ENCODE measurements at places on chromosomes 1 and 21.
A peak's percentile ranks its signal among the peaks of the same experiment; 100 is the strongest.

GRCh38 chr1:118902711-118903191 is 85.4 kb downstream of the TBX15 start:
- DNase-seq, result no peak

DNA sequence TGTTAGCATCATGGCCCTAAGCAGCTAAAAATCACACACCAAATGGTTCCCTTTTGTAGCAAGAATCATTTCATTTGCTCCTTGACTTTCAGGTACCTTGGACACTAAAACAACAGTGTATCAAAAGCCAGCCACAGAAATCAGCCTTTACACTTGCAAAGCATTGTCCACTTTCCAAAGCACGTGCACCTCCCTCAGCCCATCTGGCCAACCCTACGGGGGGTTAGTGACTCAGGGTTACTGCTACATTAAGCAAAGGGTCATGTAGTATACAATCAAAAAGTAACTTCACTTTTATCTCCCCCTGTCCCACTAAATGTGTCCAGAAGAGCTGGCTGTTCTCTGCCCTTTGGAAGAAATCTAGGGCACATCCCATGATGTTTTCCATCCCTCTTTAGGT is 149.7 kb downstream of the HIVEP3 start:
- no peak for DNase-seq

DNA sequence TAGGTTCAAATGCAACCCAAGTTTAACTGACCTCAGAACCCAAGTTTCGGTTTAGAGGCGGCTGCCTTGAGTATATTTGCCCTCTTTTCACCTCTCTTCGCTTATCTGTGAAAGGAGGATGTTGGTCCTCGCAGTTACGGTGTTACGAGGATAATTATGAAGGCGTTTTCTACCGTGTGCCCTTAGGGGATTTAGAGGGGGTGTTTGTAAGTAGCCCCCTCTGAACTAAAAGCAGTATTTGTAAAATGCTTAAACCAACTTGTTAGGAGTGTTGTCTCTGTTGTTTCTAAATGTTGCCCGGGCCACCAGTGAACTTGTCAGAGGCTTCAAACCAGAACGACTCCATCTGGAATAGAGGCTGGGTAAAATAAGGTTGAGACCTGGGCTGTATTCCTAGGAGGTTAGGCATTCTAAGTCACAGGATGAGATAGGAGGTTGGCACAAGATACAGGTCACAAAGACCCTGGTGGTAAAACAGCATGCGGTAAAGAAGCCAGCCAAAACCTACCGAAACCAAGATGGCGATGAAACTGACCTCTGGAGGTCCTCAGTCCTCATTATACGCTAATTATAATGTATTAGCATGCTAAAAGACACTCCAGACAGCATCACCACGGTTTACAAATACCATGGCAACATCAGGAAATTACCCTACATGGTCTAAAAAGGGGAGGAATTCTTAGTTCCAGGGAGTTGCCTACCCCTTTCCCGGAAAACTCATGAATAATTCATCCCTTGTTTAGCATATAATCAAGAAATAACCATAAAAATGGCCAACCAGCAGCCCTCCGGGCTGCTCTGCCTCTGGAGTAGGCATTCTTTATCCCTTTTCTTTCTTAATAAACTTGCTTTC is 1.0 kb upstream of the PSRC1 start:
- DNase-seq, result no peak

DNA sequence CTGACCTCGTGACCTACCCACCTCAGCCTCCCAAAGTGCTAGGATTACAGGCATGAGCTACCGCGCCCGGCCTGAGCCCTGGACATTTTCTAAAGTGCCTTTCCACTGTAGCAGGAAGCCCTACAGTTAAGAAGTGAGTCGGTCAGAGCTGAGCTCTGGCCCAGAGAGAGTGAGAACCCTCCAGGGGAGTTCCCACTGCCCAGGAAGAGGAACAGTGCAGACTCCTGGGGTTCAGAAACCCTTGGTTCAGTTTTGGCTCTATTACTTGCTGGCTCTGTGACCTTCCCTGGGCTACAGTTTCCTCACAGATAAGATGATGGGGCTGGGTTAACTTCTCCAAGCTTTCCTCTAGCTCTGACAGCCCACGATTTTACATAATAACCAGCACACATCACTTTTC is 20.9 kb downstream of the SLC9A1 start:
- DNase-seq, result no peak

- no peak for DNase-seq
Measured at GRCh38 chr1:202227997-202228401, 34.4 kb downstream of the LGR6 start.

- DNase-seq, result peak; percentile 56
Measured at GRCh38 chr1:221612047-221612777, 129.7 kb downstream of the DUSP10 start.

DNA sequence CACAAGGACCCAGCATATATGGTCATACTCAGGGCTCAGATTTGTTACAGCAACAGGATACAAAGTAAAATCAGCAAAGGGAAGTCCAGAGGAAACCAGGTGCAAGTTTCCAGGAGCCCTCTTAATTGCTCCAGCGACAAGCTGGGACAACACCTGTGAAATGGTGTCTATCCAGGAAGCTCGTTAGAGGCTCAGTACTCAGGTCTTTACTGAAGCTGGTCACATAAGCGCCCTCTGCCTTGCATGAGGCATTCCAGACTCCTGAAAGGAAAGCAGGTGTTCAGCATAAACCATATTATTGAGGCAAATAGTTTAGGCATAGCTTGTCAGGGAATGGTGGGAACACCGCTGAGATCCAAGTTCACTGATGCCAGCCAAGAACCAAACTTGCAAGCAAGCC is 231.0 kb downstream of the SLC35F3 start:
- DNase-seq, result peak; percentile 43

DNA sequence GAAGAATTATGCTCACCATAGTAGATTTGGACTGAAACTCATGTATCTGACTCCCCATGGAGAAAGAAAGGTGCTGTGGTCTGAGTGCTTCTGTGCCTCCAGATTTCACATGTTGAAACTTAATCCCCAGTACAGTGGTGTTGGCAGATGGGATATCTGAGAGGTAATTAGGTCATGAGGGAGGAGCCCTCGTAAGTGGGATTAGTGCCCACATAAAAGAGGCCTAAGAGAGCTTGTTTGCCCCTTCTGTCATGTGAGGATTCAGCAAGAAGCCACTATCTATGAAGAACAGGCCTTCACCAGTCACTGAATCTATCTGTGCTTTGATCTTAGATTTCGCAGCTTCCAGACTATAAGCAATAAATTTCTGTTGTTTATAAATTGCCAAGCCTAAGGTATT is 150.1 kb downstream of the PLPP3 start:
- DNase-seq, result no peak

- no peak for DNase-seq
Measured at GRCh38 chr1:230752407-230752806, 5.2 kb downstream of the CAPN9 start.

GRCh38 chr1:22216210-22216883 is 73.5 kb upstream of the WNT4 start:
- no peak for DNase-seq

GRCh38 chr1:3115275-3116149 is 46.5 kb downstream of the PRDM16 start:
- no peak for DNase-seq

DNA sequence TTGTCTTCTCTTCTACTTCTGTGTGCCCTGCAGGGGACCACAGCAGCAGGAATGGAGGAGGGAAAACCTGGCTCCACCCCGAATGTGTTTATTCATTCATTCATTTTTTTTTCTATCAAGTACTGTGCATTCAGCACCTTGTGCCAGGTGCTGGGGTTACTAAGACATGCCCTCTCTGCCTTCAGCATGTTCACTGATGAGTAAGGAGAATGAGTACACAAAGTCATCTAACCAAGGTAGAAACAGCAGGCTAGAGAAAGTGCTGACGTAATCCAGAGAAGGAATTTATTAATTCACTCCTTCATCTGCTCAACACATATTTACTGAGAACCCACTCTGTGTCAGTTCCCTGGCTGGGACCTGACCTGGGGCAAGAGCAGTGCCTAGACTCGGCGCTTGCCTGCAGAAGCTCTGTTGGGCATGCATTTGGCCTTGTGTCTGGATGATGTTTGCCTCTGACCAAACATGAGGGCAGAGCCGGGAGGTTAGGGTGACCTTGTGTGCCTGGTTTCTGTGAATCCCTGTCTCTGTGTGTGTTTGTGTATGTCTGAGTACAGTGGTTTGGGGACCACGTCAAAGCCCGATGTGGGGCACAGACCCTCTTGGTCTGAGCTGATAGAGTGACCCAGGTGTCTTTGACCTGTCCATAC is 3.3 kb upstream of the MYOG start:
- no peak for DNase-seq

DNA sequence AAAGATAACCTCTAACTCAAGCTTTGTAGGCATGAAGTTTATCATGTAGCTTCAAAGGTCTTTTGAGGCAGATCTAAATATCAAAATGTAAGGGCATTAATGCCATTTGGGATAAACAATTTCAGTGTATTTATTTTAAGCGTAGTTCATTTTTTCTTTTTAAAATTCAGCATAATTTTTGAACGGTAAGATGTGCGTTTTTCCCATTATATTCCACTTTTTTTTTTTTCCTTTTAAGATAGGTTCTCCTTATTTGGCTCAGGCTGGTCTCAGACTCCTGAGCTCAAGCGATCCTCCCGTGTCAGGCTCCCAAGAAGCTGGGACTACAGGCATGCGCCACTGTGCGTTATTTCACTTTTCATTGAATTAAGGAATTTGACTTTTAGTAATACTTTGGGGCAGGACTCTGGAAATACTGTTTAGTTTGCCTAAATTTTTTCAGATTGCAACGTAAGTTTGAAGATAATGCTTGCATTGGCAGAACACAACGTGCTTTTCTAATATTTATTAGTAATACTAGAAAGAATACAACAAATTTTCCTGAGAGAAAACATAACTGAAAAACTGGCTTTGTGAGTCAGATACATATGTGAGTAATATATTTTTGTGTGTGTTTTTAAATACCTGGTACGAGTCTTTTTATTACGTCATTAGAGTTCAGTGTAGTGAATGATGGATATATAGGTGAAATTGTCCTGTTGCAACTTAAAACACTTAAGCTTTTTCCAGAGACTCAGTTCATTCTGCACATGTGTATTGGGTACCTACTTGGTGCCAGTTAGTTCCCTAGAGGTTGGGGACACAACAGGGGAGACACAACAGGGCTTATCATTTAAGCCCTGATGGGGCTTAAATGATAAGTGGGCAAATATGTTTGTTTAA is 2.2 kb downstream of the RALGPS2 start:
- DNase-seq, result no peak

DNA sequence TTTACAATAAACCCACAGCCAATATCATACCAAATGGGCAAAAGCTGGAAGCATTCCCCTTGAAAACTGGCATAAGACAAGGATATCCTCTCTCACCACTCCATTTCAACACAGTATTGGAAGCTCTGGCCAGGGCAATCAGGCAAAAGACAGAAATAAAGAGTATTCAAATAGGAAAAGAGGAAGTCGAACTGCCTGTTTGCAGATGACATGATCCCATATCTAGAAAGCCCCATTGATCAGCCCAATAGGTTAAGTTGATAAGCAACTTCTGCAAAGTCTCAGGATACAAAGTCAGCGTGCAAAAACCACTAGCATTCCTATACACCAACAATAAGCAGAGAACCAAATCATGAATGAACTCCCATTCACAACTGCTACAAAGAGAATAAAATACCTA is 235.5 kb downstream of the DPYD start:
- DNase-seq, result no peak

GRCh38 chr1:53449693-53450092 is 9.5 kb upstream of the DMRTB1 start:
- no peak for DNase-seq

- DNase-seq, result no peak
Measured at GRCh38 chr1:53361541-53361961, 33.7 kb upstream of the LRP8 start.

GRCh38 chr1:115912116-115912515 is 64.2 kb upstream of the SLC22A15 start:
- DNase-seq, result no peak

- DNase-seq, result no peak
Measured at GRCh38 chr21:46028573-46029091, 47.1 kb downstream of the COL6A1 start.

DNA sequence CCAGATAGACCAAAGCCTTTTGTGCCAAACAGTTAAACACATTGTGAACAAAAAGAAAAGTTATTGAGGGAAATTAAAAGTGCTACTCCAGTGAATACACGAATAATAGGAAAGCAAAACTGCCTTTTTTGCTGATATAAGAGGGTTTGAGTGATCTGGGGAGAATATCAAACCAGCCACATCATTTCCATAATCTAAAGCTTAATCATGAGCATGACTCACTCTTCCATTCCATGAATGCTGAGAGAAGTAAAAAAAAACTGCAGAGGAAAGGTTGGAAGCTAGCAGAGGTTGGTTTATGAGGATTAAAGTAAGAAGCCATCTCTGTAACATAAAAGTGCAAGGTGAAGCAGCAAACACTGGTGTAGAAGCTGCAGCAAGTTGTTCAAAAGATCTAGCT is 350.6 kb upstream of the NCAM2 start:
- no peak for DNase-seq

DNA sequence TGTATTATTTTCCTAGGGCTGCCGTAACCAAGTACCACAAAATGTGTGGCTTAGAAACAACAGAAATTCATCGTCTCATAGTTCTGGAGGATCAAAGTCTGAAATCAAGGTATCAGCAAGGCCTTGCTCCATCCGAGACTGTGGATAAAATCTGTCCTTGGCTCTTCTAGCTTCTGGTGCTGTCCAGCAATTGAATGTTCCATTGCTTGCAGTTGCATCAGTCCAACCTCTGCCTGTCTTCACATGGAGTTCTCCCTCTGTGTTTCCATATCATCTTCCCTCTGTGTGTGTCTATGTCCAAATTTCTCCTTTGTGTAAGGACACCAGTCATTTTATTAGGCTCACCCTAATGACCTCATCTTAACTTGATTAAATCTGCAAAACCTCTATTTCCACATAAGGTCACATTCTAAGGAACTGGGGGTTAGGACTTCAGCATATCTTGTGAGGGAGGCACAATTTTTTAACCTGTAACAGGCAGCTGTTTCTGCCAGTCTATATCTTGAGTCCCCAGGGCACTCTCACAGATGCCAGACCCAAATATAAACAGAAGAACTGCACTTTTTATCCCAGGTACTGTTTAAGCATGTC is 84.2 kb downstream of the ERG start:
- DNase-seq, result no peak

DNA sequence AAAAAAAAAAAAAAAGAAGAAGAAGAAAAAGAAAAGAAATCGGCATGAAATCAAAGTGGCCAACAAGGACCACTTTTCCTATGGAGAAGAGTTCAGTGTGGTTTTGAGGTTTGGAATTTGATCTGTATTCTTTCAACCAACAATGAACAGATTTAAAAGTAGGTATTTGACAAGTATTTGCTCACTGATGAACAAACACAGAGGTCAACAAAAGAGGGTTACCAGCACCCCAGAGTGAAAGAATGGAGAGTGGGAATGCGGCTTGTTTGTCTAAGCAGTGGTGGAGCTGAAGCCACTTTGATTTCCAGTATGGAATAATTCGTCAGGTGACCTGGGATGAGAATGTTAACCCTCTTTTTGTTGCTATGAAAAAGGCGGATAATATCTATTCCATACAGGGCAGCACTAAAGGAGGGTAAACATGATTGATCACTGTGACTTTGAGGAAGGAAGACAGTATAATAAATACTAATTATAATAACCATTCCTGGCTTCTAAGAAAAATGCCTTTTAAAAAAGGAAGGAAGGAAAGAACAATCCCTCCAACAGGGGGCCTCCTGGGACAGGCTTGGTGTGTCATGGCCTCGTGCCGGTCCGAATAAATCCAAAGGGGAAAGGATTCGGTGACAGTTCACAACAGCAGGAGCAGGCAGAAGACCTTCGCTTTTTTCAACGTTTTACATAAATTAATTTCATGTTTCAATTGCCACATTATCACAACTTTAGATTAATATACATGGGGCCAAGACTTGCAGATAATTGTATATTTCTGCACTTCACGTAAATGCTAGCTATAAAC is 37.2 kb upstream of the SIM2 start:
- no peak for DNase-seq
